ENCODE measurements at places on chromosomes 16 and 17. TPM values are rescaled to one million over a fixed set of nuclear protein-coding genes. Genes with fewer than 3 reads are reported as not detected.

DNA sequence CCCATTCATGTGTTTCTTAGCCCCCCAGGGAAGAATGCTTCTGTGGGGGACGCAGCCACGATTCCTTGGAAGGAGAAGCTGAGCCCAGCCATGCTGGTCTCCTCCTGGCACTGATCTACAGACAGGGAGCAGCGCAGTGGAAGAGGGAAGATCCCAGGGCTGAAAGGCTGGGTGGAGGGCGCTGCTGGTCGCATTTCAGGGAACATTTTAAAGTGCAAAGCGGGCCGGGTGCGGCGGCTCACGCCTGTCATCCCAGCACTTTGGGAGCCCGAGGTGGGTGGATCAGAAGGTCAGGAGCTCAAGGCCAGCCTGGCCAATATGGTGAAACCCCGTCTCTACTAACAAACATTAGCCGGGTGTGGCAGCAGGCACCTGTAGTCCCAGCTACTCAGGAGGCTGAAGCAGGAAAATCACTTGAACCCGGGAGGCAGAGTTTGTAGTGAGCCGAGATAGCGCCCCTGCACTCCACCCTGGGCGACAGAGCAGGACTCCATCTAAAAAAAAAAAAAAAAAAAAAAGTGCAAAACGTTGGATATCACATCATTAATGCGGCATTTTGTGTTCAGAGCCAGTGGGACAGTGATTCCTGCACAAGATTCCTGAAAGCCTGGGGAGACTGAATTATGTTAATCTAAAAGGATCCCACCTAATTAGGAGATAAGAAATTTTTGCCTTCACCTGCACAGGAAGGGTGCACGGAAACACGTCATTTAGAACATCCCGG lies 558 bp upstream of the CHMP6 start:
- no peak for DNase-seq

DNA sequence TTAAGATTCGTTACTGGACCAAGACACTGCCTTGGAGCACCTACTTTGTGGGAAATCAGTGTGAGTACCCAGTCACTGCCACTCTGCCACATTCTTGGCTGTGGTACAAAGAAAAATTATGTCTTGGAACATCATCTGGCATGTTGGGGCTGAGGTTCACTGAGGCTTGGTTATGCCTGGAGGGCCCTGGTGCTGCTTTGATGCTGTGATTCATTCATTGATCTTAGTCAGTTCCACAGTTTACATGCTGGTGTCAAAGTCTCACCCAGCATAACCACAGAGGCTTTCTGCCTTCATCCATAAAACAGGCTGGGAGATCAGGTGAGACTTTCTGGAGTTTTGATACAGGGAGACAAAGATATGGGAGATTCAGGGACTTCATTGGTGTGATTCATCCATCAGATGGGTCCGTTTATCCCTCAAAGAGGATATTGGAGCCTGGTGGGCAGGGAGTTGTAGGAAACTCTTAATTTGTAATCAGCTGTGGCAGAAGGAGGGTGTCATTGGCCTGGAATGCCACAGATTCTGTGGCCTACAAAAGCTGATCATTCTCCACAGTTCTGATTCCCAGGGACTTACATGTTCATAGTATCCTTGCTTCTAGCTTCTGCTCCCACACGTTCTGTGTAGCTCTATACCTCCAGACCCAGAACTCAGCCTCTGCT lies 322.5 kb downstream of the PMP22 start:
- DNase-seq: no peak

- DNase-seq: no peak
Observed at GRCh38 chr17:40524243-40524965, 23.0 kb upstream of the TNS4 start.

GRCh38 chr17:72287586-72287985 lies 166.8 kb downstream of the SOX9 start:
- no peak for DNase-seq

DNA sequence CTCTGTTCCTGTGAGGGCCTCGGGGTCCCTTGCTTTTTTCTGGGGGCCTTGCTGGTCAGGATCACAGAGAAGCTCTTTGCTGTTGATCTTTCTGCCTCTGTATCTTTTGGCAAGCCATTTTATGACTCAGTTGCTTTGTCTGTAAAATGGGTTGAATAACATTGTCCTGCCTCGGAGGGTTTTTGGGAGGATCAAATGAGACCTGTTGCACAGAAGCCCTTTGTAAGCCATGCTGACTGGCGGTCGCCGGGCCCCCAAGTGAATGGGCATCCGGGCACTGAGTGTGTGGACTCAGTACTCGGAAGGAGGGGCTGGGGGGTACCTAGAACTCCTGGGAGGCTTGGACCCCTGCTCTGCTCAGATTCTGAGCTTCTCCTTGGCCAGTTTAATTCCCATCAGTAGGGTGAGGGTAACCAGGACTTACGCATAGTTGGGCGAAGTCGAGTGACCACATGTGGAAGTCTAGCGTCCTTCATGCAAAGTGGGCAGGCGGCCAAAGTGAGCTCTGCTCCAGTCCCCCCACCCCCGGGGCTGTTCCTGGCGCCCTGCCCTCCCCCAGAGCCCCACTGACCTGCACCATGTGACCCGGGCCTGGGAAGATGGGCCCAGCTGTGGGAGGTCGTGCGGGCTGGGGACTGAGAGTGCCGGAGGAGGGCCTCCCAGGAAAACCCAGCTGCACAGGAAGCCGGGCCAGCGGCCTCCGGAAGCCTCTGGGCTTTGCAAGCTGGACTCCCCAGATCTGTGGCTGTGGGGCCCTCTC lies 284.0 kb downstream of the SEC14L1 start:
- peak; percentile 95 for DNase-seq

DNA sequence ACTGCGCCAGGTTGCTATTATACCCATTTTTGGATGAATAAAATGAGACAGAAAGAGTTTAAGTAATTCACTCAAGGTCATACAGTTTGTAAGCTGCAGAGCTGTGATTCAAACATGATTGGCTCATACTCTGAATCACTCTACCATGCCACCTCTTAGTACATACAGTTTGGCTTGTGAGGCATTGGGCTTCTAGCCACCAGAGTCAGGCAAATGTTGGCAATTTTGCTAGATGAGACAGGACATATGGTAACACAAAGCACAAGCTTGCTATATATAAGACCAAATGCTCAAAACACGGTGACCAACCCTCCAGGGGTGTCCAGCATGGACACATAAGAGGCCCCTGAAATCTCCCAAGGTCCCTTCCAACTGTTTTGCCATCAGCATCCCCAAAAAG lies 236.0 kb upstream of the IRX5 start:
- no peak for DNase-seq

- DNase-seq: no peak
Observed at GRCh38 chr16:68246666-68247065, 1.5 kb downstream of the PLA2G15 start.

- no peak for DNase-seq
Observed at GRCh38 chr16:22278441-22279230, 18.6 kb upstream of the POLR3E start.

- DNase-seq: no peak
Observed at GRCh38 chr16:27202923-27203506, 311 bp upstream of the KDM8 start.

The DPH1 gene
- 13.0 TPM for total RNA-seq

The CCDC200 gene
- not detected for total RNA-seq

The MT1A gene
- total RNA-seq: not detected

The CNGB1 gene
- total RNA-seq: 0.72 TPM

The TNFRSF17 gene
- total RNA-seq: not detected

The SLFN14 gene
- 4.8 TPM for total RNA-seq

The TBX6 gene
- total RNA-seq: 0.48 TPM

The KRT24 gene
- 6.3 TPM for total RNA-seq
